ENCODE measurements at places on chromosomes 16 and 17. TPM values are rescaled to one million over a fixed set of nuclear protein-coding genes. Genes with fewer than 3 reads are reported as not detected.

CSH2 gene
- not detected for polyA plus RNA-seq

RAMP2 gene
- 82.0 TPM for polyA plus RNA-seq

APPBP2 gene
- 2.5 TPM for polyA plus RNA-seq

EVPL gene
- polyA plus RNA-seq = 0.04 TPM

HSF4 gene
- polyA plus RNA-seq = 62.5 TPM

METRN gene
- 69.0 TPM for polyA plus RNA-seq

KRTAP2-1 gene
- polyA plus RNA-seq = not detected

C16orf92 gene
- not detected for polyA plus RNA-seq

CEP95 gene
- 10.6 TPM for polyA plus RNA-seq

SMIM22 gene
- not detected for polyA plus RNA-seq

OTOP2 gene
- polyA plus RNA-seq = not detected

HS3ST2 gene
- polyA plus RNA-seq = 0.08 TPM

WNT3 gene
- polyA plus RNA-seq = 0.79 TPM
